ENCODE measurements at places on chromosomes 7 and 10.

- no peak for DNase-seq
Measured at GRCh38 chr10:114810926-114811325, 10.7 kb upstream of the FHIP2A start.

GRCh38 chr7:42550706-42551470, 313.9 kb upstream of the GLI3 start:
- no peak for DNase-seq

DNA sequence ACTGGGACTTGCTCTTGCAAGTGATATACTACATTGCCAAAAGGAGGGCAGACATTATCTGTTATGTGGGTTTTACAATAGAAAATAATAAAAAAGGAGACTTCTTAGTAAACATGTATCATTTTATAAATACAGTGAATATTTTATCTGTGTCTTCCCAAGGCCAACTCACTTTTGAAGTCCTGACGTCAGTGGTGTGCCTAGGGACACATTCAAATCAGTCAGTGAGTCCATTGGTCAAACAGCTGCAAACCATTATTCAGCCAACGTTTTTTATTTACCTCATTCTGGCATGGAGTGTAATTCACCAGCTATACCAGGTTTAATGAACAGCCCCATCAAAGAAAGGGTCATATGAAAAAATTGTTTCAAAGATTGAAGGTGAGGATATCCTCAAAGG, 263.7 kb downstream of the IPMK start:
- no peak for DNase-seq

DNA sequence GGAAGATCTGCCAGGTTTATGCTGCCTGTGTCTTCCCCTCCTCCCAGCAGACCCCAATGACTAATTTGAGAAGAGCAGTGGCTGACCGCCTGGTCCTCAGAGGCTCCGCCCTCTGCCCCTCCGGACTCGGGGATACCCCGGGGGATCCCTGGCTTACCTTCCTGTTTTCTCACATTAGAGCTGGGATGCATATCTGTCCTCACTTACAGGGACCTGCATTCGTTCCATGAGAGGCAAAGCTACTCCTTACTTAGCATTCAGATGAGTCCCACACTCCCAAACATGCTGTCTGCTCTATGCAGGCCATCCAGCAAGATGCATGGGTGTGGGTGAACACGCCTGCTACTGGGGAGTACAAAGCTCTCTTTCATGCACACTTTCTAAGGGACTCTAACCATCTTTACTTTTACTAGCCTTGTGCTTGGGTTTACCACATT, 24.0 kb downstream of the VOPP1 start:
- no peak for DNase-seq

- DNase-seq = peak; percentile 80
Measured at GRCh38 chr7:129609666-129610065, 1.9 kb upstream of the NRF1 start.

GRCh38 chr7:2702594-2702957, 14.6 kb downstream of the AMZ1 start:
- no peak for DNase-seq

DNA sequence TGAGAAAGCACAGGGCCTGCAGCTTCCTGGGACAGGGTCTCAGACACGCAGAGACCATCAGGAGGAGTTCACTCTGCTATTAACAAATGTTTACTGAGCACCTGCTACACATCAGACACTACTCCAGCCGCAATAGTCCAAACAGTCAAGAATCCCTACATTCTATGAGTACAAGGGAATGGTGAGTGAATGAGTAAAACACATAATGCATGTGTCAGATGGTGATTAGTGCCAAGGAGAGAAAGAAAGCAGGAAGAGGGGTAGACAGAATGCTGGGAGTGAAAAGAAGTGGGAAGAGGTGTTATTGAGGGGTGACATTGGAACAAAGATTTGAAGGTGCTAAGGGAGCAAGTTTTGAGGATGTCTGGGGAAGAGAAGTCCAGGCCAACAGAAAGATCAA, 634.2 kb upstream of the GALNT17 start:
- DNase-seq = no peak

DNA sequence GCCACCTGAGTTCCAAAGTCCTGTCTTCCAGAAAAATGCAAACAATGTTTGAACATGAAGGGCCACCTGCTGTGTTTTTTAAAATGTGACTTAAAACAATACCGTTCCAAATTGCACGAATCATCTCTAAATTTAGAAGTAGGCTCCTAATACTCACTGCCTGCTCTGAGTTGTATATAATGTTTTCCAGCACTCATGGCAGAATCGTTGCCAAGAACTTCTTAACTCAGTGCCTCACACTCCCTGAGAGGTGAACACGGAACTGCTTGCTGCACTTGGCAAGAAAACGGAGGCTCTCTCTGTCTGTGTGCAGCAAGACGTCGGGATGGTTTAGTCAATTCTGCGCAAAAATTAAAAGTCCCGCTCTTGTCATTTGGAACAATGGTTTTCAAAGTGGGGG, 757.3 kb upstream of the AUTS2 start:
- no peak for DNase-seq

- DNase-seq = no peak
Measured at GRCh38 chr10:98169379-98169778, 34.9 kb downstream of the R3HCC1L start.

DNA sequence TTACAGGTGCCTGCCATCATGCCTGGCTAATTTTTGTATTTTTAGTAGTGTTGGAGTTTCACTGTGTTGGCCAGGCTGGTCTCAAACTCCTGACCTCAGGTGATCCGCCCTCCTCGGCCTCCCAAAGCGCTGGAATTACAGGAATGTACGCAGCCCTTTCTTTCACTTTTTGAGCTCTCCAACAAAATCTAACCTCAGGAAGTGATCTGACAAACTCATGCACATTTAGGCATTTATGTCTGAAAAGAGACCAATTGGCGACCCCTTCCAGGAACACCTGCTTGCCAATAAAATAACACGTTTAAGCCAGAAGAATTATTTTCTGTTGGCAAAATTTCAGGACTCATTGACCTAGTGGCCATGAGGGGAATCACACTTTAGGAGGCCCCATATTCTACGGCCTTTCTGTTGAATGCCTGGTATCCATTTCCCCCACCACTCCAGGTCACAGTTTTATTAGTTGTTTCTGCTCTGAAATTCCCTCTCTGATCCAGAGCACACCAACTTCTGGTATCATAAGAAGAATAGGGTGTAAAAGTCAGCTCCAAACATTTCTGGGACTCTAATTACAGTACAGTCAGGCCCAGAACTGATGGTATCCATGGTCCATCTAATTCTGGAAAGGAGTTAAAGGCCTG, 65.8 kb upstream of the FRMD4A start:
- no peak for DNase-seq

GRCh38 chr10:75208181-75208580, 2.4 kb upstream of the VDAC2 start:
- DNase-seq = no peak

DNA sequence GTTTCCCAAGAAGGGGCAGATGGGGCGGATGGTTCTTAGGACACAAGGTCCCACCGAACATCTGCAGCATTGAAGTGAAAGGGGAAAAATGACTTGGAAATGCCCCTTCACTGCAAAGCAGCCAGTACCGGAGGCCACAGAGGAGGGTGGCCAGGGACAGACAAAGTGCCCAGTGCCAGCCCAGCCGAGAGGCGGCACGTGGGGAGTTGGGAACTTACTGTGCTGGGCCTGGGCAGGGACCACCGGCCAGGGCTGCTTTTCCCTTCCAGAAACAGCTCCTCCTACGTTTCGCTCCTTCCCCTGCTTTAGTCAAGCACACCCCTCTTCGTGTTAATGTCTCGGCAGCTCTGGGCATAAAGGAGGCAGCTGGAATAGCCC, 129.2 kb downstream of the TNS3 start:
- no peak for DNase-seq

DNA sequence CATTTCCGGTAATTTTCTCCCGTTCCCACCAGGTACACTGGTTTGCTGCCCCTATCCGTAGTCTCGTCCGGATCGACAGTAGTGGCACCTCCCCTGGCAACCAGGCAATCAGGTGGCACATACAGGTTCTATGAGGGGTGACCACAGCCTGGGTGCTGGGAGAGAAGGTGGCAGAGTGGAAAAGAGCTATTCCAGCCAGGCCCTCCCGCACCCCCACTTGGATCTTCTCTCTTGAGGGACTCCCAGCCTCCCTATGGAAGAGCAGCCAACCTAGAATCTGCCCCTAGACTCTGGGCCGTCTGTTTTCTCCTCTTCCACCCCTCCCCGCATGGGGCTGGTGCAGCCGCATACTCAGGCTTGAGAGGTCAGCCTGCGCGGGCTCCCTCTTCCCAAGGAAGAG, 58.6 kb downstream of the GPR26 start:
- DNase-seq = no peak

DNA sequence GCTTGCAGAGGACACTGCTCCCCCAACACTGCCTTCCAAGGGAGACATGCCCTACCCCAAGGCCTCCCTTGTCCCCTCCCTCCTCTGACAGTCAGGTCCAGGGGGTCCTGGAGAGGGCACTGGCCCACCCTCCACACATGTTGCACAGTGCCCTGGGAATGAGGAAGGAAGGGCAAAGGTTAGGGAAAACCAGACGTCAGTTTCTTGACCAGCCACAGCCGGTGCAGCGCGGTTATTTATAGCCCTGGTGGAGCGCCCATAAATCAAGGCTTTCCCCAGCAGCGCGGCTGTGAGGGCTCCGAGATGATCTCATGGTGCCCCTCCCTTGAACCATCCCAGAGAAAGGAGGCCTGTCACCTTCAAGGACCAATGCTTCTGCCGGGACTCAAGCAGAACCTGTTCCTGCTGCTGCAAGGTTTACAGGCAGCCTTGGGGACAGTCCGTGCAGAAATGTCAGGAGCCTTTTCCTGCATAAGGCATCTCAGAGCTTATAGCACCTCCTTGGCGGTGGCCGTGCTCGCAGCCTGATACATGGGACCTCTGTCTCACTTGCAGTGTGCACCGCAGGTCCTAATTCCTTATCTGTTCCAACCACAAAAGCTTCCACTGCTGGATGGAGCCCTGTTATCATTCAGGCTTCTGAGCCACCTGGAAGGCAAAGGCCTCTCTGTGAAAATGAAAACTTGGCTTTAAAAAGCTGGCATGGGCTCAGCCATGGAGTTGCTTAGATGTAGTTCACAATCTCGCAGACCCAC, 127.3 kb downstream of the LHPP start:
- DNase-seq = peak; percentile 25

GRCh38 chr10:14558025-14558424, 216.7 kb downstream of the FAM107B start:
- no peak for DNase-seq

DNA sequence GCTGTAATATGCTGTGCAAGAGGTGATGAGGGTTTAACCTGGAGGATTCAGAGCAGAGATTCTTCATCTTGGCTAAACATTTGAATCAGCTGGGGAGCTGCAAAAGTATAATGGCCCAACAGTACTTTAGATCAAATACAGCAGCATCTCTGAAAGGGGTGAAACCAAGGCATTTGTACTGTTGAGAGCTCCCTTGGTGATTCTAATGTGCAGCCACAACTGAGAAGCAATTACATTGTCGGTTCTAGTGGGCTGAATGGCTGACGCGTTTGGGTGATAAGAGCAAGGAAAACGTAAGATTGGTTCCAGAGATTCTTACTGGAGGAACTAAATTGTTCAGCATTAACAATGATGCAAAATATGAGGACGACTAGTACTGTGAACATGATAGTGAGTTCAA, 269.7 kb downstream of the AGMO start:
- no peak for DNase-seq

DNA sequence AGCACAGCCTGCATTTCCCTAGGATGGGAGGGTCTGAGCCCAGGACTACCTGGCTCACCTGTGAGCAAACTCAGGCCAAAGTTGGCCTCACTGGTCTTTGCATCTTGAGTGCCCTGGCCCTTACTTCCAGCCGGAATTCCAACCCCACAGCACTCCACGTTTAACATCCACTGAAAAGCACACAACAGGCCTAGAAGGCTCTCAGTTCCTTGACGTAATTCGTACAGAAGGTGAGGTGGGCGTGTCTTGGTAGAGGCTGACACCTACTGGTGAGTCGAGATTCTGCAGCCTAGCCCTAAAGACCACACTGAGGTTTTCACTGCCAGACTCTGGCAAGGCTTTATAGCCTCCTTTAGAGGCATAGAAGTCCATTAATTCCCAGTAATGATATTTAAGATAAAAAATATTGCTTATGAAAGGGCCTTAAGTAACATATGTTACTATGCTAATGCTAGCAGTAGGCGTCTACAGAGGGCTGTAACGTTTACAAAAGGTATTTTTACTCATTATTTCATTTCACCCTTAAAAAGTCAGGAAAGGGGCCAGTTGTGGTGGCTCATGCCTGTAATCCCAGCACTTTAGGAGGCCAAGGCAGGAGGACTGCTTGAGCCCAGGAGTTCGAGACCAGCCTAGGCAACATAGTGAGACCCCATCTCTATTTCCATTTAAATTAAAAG, 95.8 kb downstream of the HIP1 start:
- peak; percentile 89 for DNase-seq

DNA sequence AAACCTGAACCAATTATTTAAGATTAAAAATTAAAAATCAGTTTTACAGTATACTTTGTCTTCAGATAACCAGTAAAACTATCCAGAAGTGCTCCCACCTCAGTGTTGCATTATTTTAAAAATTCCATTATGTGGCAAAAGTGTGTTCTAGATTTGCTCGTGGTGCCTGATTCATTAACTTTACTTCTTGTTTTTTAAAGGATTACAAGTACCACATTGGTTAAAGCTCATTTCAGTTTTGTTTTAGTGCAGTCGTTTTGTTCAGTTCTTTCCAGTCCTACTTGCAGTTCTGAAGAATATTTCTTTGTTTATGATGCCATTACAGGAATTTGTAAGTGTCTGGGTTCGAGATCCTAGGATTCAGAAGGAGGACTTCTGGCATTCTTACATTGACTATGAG, 69.0 kb downstream of the SNX10 start:
- DNase-seq = peak; percentile 80

DNA sequence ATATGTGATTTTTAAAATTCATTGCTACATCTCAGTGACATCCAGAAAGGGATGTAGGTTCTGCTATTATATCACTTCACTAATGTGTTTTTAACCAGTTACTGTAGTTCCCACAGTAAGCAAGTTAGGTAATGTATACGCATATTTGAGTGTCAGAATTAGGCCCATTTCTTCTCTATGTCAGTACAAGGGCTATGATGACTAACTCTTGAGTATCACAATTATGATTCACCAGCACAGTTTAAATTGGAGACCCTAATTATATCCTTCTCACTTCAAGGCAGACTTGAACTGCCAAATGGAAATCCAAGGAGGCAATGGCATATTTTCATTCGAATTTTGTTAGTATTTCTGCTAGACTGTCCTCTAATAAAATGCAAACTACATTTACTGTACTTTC, 23.6 kb downstream of the BZW2 start:
- no peak for DNase-seq

GRCh38 chr7:2645274-2645868, 13.6 kb downstream of the TTYH3 start:
- peak; percentile 56 for DNase-seq

DNA sequence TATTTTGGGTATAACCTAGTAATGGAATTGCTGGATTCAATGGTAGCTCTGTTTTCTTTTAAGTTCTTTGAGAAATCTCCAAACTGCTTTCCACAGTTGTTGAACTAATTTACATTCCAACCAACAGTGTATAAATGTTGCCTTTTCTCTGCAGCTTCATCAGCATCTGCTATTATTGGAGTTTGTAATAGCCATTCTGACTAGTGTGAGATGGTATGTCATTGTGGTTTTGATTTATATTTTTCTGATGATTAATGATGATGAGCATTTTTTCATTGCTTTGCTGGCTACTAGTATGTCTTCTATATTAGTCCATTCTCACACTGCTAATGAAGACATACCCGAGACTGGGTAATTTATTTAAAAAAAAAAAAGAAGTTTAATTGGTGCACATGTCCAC, 248.6 kb upstream of the MAGI2 start:
- no peak for DNase-seq

GRCh38 chr10:128599030-128599429, 472.8 kb upstream of the MKI67 start:
- no peak for DNase-seq

GRCh38 chr10:101749047-101750016, 26.6 kb downstream of the FGF8 start:
- DNase-seq = no peak

Measured in inflammatory macrophage (primary cell).